ENCODE measurements at places on chromosomes 7 and 10.

GRCh38 chr7:98251601-98252424, at the start of gene TECPR1:
TSS of gene TECPR1 (minus strand) at chr7:98252232. CDS start at chr7:98246146, 6,086 bp downstream.
- DNase-seq = peak; percentile 92

GRCh38 chr10:132178672-132179545, 7.8 kb upstream of the DPYSL4 start:
- DNase-seq = no peak

GRCh38 chr10:94402843-94403379, 570 bp downstream of the TBC1D12 start:
- peak; percentile 50 for DNase-seq

DNA sequence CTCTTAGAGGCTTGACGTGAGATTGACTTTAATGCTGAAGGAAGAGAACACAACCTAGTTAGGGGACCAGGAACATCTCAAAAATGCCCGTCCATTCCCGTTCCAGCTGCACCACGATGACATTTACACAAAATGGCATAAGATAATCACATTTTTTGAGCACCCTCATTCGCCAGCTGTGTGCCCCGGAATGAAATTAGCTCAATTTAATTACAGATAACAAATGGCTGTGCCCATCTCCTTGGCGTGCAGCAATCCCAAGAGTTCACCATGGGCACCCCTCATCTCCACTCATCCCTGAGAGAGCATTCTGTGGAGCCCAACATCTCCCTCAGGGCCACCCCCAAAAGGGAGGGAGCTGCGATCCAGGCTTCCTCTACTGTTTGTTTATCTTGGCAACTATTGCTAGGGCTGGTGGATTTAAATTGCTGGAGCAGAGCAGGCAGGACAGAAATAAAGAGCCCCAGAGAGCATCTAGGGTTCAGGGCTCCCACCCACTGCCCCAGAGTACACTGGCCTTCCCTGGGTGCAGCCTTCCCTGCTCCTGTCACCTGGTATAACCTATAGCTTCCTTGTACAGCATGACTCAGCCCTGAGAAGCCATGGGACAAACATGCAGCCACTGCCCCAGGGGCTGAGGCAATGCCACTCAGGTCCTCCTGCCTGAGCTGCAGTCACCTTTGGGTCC, 263.5 kb downstream of the ZEB1 start:
- peak; percentile 40 for DNase-seq

DNA sequence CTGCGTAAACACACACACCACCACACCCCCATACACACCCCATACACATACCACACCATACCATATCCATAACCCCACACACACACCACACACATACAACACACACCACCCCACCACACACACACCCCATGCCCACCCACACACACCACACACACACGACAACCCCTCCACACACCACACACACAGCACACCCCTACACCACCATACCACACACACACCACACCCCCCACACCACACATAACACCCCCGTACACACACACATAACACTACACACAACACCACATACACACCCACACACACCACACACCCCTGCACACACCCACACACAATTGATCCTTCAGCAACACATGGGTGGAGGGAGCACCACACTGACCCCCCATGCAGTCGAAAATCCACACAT, 50.3 kb upstream of the BMS1 start:
- no peak for DNase-seq

DNA sequence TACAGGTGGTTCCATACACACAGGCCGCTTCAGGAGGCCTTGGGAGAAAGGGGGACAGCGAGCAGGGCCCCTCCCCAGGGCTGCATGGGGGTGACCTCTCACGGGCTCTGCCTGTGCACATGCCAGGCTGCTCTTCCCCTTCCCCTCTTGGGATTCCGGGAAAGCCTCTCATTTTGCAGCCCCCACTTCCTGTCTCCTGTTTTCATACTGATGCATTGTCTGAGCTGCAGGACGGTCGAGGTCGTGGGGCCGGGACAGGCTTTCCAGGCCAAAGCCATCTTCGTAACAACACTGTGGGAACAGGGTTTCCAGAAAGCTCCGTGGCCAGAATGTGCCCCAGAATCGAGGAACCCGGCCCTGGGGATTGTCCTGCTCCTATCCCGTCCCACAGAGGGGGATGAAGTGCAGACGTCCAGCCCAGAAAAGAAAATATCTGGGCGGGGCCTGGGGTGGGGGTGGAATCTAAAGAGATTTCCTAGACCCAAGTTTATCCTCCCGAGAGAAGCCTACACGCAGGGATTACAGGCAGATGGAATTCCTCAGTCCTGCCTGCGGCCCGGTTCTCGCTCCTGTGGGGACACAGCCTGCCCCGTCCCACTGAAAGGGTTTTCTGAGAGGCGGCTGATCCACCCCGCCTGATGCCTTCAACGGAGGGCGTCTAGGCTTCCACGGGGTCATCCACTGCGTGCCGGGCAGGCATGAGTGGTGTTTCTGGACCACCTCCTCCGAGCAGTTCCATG, 29.5 kb upstream of the DNAAF5 start:
- no peak for DNase-seq

DNA sequence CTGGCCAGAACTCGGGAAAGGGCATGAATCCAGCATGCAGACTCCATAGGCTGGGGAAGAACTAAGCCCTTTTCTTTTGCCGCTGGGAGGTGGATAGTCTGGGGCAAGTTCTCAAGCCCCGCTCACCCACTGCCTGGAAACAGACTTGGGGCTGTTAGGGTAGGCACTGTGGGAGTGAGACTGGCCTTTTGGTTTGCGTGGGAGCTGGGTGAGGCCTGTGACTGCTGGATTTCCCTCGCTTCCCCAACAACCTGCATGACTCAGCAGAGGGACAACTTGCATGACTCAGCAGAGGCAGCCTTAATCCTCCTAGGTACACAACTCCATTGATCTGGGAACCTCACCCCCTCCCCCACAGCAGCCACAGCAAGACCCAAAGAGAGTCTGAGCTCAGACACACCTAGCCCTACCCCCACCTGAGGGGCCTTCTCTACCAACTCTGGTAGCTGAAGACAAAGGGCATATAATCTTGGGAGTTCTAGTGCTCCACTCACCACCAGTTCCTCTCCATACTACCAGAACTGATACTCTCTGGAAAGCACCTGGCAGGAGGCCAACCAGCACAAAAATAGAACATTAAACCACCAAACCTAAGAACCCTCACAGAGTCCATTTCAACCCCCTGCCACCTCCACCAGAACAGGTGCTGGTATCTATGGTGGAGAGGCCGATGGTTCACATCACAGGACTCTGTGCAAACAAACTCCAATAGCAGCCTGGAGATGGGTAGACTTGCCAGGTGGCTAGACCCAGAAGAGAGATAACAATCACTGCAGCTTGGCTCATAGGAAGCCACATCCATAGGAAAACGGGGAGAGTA, 81.4 kb upstream of the LAMB4 start:
- DNase-seq = peak; percentile 84

DNA sequence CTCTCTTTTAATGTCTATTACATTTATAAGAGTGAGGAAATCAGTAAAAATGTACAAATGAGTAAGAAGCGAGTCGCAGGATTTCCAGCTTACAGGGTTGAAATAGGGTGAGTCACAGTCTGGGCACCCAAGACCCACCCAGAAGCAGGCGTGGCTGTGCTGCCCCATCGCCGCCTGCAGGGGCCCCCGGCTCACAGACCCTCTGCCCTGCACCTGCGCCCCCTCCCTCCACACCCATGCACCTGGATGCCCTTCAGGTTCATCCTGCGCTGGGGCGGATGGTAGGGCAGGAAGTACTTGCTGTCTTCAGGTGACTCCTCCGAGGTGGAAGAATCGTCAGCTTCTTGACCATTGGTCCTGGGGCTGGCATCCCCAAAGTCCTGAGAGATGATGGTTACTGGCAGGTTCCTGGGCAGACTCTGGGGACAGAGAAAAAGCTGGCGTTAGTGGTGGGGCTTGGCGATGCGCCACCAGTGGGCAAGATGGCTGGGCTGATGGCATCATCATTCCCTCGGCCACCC, 90.2 kb upstream of the GNA12 start:
- DNase-seq = peak; percentile 74

DNA sequence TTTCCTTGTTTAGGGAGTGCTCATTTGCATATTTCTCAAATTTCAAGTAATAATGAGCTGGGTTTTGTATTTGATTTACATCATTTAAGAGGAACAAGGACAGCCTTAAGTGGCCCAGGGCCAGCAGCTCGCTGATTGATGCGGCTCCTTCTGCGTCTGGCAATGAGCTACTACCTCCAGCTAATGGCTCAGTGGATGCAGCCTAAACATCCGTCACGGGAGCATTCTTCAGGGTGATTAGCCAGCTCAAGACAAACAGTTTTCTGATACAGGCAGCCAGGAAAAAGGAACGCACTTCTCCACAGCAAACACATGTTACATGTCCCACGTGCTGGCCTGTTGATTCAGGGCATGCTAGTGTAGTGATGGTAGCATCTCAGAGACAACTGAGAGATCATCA, 169.3 kb upstream of the TCERG1L start:
- no peak for DNase-seq

- DNase-seq = peak; percentile 68
These were observed 473.5 kb upstream of the AKR1E2 start for GRCh38 chr10:4352414-4352961.

DNA sequence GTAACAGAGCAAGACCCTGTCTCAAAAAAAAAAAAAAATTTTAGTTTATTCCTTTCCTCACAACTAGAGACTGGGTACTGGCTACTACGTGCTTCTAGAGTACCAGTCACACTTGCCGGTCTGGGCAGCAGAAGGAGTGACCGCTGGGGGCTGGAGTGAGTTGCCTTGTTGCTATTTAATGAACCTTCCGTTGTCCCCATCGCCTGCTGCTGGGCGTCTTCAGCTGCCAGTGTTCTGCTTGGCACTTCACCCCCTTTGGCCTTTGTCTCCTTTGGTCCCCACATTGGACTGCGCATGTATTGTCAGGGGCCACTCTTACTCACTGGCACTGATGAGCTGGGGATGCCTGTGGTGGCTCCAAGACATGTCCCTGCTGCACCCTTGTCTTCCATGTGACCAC, 110.6 kb downstream of the CLEC2L start:
- DNase-seq = no peak

DNA sequence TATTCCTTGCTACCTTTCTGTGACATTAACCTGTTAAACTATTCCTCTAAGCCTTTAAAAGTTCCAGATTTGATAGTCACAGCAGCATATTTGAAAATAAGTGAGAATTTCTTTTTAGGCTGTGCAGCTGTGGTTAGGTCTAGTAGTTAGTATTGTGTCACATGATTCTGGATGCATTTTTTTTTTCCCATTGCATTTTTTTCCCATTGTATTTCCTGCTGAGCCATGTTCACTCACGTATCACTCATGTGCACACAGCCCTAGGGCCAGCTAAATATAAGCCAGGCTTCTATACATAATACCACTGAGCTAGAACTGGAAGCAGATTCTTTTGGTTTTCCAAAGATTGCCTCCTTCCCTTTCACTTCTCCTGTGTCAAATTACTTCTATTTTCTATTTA, 37.4 kb downstream of the DNAJC9 start:
- peak; percentile 35 for DNase-seq

DNA sequence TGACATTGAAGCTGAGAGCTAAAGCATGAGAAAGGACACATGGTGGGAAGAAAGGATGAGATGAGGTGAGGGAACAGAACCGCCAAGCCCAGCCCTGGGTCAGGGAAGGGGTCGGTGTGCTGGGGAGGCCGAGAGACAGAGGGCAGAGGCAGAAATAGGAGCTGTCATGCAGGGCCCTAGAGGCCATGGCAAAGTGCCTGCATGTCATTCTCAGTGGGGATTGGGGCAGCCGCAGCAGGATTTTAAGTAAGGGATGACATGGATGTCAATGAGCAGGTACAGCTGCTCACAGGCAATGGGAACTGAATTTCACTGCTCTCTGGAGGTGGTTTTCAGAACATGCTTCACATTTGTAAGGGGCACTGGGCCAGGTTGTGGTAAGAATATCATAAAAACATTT, 227.4 kb downstream of the RAB11FIP2 start:
- no peak for DNase-seq

DNA sequence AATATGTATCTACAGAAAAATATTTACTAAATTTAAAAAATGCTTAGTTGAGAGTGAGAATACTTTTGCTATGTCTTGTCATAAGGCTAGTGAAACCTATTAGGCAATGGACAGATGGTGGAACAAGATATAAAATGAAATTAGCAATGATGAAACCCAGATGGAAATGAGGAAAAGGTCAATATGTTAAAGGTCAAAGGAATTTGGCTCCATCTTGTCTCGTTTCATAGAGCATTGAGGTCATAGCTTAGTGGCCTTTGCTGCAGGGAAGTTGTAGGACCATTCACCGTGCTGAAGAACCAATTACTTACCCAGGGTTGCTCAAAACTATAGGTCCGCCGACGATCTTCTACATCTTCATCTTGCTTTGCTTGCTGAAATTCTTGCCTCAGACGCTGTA, 683.9 kb downstream of the PARD3 start:
- no peak for DNase-seq

DNA sequence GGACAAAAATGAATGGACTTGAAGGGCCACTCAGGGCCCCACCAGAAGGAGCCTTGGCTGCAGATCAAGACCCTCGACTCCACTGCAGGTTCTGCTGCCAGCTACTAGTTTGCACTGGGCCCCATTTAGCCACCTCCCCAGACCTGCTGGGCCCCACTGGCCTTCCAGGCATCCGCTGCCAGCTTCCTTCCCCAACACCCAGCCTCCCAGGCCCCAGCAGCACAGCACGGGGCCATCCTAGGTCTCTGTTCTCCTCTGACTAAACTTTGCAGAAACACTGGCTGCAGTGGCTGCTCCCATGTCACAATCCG, 277.4 kb upstream of the KLF14 start:
- no peak for DNase-seq

DNA sequence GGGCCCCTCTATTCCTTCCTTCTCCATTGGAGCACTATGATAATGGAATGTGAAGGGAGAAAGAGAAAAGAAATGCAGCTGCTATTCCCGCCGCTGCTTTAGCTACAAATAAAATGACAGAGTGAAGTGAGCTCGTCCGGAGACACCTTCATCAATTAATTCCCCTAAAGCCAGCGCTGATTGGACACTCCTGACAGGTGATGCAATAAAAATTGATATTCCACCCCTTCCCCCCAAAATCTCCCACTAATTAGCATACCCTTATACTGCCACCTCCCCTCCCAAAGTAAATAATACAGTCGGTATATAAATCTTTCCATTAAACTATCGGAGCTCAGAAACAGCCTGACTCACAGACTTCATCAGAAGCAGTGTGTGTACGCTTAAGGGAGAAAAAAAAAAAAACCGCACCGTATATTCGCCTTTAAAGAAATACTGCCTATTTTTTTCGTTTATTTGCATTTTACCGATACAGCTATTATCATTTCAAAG, 7.3 kb downstream of the SKIDA1 start:
- peak; percentile 57 for DNase-seq
